Esophagus muscularis mucosa (tissue), 4 donors: ENCODE measurements at places on chromosomes 2 and 18. TPM values are rescaled to one million over a fixed set of nuclear protein-coding genes. Genes with fewer than 3 reads are reported as not detected.
A peak's percentile ranks its signal among the peaks of the same experiment; 100 is the strongest.

- no peak for DNase-seq
These were observed 89.4 kb downstream of the PRKRA start for GRCh38 chr2:178361588-178361987.

- no peak for DNase-seq
These were observed 90.0 kb downstream of the CDH2 start for GRCh38 chr18:28086670-28087552.

GRCh38 chr2:100230754-100231153, 88.4 kb upstream of the AFF3 start:
- DNase-seq, result no peak

DNA sequence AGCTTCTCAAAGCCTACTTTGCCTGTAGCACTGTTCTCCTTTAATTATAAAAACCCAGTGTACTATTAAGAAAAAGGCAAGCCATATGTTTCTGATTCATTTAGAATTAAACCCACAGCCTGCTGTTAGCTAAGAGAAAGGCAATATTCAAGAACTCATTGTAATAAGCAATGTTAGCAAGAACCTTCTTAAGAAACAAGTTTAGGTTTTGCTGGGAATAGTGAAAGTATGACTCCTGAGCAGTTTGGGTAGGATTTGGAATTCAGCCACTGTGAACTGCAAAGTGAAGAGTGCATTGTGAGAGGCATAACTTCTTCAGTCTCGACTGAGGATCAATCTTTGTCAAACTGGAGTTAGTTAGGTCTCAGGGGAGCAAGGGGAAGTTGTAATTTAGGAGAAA, 206.5 kb upstream of the NT5C1B start:
- DNase-seq, result no peak

DNA sequence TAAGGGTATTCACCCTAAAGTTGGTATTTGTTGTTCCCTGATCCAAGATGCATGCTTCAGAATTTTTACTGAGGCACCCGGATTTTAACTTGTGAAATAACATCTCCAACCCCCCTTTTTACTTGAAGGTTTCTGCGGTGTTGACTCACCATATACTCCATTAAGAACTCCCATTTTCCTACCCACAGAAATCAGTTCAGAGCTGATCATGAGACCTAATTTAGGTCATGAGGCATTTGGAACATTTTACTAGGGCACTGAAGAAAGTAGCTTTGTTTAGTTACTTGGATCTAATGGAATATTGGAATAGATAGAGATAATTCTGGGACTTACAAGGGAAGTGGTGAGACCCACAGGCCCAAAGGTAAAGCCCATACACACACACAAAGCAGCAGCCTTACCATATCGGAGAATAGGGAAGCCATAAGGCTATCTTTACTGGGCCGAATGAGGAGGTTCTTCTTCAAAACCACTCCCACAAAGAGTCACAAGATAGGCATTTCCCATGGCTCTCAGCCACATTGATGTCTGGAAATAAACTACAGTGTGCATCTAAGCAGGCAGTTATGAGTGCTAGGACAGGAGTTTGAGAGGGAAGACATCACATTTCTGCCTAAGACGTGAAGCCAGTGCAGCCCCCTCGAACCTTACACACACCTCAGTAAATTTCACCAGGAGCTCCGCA, 681.0 kb upstream of the LRRTM4 start:
- DNase-seq, result no peak

GRCh38 chr2:106614511-106615291, 127.5 kb downstream of the CD8B2 start:
- no peak for DNase-seq

The ITPRIPL1 gene
- 1.4 TPM for total RNA-seq

GRCh38 chr18:50410008-50410407, 35.2 kb downstream of the SKA1 start:
- no peak for DNase-seq

The LRATD1 gene
- 10.2 TPM for total RNA-seq

The LYPD1 gene
- 5.4 TPM for total RNA-seq

DNA sequence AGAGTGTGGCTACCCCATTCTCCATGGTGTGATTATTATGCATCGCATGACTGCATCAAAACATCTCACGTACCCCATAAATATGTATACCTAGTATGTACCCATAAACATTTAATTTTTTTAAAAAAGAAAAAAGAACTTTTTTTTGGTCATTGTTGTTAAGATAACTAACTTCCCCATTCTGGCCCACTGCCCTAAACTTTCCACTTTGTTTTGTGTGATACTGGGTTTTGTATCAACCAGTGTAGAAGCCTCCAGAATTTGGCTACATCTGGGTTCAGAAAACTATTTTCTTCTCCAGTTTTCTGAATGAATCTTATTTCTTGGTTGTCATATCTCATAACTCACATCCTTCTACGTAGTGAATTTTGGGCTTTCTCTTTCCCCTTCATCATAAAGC, 62.3 kb upstream of the NABP1 start:
- no peak for DNase-seq

- DNase-seq, result no peak
These were observed 2.0 kb downstream of the IL1A start for GRCh38 chr2:112782234-112782799.

DNA sequence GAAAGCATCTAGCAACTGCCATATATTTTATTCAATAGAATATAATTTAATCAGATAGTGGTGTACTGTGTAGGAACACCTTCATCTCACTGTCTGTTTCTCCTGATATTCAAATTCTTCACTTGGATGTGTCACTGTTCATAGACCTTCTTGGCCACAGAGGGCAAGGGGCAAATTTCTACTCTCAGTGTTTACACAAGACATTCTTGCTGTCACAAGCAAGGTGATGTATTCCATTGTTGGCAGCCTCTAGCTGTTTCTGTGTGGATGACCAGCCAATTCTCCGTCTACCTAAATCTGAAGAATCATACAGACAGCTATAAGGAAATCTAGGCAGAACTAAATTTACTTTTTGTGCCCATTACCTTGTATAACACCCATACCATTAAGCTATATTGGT, 948.3 kb downstream of the CNTNAP5 start:
- DNase-seq, result no peak

- DNase-seq, result no peak
These were observed 158.5 kb upstream of the LMAN1 start for GRCh38 chr18:59517446-59518165.

- DNase-seq, result no peak
These were observed 132.4 kb downstream of the MREG start for GRCh38 chr2:215880970-215881369.

DNA sequence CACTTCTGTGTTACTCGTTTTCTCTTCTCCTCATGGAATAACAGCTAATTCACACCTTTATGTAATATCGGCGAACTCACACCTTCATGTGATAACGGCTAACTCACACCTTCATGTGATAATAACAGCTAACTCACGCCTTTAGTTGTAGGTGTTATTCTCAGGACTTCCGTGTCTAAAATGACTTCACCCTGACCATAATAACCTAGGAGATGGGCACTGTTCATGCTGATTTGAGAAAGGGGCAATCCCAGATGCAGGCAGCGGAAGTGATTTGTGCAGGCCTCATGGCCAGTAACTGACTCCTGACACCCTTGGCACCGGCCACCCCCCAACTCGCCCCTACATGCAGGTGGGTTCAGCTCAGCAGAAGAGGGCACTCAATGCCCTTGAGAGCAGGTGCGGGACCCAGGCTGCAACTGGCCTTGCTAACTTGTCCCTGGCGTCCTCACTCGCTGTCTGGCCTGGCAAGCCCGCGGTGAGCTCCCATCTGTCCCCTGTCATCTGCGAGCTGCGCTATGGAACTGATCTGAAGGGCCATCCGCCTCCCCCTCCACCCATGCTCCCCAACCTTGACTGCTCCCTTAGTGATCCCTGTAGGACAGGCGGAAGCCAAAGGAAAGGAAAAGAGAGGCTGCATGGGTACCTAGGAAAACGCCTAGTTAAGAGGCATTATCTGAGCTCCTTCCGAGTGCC, 42.6 kb upstream of the MTCL1 start:
- DNase-seq, result no peak

GRCh38 chr2:86499326-86499725, 58.2 kb downstream of the KDM3A start:
- DNase-seq, result no peak

DNA sequence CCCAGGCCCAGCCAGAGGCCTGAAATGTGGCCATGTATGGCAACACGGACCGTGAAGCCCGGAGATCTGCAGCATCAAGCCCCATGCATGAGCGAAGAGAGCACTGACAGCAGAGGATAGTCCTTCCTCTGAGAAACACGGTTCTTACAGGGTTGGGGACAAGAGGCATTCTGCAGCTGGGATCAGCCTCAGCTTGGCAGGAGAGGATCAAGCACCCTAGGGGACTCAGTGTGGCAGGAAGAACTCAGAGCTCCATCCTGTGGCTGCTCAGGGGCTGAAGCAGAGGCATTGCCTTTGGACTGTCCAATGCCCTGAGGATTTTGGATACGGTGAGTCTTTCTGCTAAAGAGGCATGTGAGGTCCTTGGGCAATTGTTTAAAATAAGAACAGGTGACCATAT, 368.7 kb downstream of the ZNF516 start:
- no peak for DNase-seq

GRCh38 chr2:65586516-65586915, 154.1 kb upstream of the SPRED2 start:
- DNase-seq, result no peak

DNA sequence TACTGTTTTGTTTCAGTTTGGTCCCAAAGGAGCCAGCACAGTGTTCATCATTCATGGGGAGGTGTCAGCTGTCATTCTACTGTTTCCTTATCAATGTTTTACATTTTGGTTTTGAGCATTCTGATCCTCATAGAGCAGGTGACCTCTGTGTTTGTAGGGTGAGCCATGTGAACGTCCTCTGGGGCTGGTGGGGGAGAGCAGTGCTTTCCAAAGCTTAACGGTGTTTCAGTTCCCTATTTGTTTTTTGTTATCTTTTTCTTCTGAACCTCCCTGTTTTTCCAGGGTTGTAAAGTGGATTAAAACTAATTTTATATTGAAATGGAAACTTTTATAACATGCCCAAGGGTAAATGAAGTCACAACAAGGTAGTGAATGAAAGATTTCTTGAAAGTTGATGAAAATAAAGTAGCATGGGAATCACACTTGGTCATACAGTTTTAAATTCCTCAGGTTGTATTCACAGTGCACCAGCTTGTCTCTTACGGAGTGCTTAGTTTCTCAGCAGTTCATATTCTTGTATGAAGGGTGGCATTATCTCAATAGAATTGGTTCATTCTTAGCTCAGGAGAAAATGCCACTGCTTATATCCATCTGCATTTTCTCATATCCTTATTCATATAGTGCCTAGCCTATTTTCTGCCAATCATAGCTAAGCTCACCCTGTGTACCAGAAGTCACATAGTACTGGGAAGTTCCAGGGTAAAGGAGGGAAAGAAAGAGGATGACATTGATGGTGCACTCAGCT, 54.5 kb downstream of the MAP4K4 start:
- no peak for DNase-seq

DNA sequence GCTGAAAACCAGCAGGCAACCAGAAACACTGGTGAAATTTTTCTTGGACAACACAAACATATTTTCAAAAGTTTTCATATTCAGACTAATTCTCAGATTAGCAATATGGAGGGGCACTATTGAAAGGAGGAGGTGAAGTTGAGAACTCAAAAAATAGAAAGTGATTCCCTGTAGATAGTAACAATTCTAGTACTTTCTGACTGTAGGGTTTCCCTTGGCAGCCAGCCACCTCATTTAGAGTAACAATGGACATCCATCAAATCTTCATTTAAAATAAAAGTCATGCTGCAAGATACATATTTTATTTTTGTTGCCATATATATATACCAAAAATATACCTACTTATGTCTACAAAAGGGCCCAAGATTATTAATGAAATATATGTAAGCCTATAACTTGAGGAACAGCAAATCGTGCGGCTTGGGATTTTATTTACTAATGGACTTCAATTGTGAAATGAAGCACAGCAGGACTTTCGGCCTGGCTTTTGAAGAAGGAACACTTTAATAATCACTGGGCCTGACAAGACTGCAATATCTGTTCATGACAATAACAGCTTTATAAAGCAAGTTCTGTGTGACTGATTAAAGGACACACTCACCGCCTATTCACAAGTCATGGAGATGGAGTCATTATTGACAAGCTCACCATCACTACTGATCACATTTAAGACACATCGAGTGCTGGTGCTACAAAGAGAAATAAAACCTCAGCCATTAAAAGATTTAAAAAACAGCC, 6.8 kb upstream of the NR4A2 start:
- DNase-seq, result no peak

GRCh38 chr2:60092781-60093180, 460.7 kb downstream of the BCL11A start:
- no peak for DNase-seq

DNA sequence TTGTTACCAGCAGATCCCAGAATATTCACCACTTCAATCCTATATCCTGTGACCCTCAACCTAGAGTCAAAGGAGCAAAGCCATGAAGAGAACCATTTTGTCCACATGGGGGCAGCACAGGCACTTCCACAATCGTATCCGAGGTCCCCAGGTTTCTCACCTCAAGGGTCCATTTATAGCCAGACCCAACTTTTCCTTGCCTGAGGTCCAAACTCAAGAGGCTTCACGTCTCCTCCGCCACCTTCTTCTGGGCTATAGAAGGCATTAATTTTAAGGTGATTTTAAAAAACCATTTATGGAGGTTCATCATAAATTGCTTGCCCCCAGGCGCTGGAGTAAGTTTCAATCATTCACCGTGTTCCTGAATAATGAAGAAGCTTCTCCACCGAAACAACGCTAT, 111.6 kb upstream of the NABP1 start:
- DNase-seq, result peak; percentile 92

DNA sequence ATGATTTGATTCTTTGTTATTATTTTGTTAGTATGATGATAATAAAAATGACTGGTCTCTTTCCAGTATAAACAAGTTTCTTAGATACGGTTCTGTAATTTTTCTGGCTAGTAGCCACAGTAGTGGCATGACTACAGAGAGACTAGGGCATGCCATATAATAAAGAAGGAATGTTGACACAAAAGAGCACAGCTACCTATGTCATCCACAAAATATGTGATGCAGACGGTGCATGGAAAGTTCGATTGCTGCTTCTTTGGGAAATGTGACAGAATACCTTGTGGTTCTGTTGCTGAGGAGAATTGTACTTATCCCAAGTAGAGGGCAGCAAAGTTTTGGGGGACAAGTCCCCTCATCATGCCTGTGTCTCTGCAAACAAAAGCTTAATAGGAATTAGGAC, 26.1 kb upstream of the SETBP1 start:
- DNase-seq, result no peak
